ENCODE measurements at places on chromosomes 12 and 14. TPM values are rescaled to one million over a fixed set of nuclear protein-coding genes. Genes with fewer than 3 reads are reported as not detected.

Gene RFX4
- not detected for total RNA-seq

Gene RILPL2
- total RNA-seq, result 16.6 TPM

Gene PHLDA1
- total RNA-seq, result 24.4 TPM

Gene RNASE8
- total RNA-seq, result not detected

Gene NR4A1
- total RNA-seq, result 68.2 TPM

Gene ADAM20
- total RNA-seq, result 0.36 TPM

Gene SGPP1
- total RNA-seq, result 10.5 TPM

Gene ANO4
- total RNA-seq, result not detected

Gene CLEC4A
- total RNA-seq, result 1.2 TPM

Gene ANKRD33
- not detected for total RNA-seq

Gene DENND5B
- 0.10 TPM for total RNA-seq

Gene ADSS1
- total RNA-seq, result 2.3 TPM

Gene PLCZ1
- total RNA-seq, result not detected

Gene DEGS2
- total RNA-seq, result 1.1 TPM

Gene SLC38A4
- total RNA-seq, result not detected

Gene BHLHE41
- total RNA-seq, result not detected

Gene AHNAK2
- 0.02 TPM for total RNA-seq

Gene KRR1
- 106 TPM for total RNA-seq

Gene P2RX7
- 11.3 TPM for total RNA-seq

Gene CLEC1B
- total RNA-seq, result not detected

Gene TAS2R14
- total RNA-seq, result 1.2 TPM

Gene SLCO1A2
- total RNA-seq, result not detected

Gene PARP2
- total RNA-seq, result 47.3 TPM

Gene RHEBL1
- 15.6 TPM for total RNA-seq

Gene TC2N
- total RNA-seq, result 44.9 TPM

Gene CD163
- total RNA-seq, result not detected

Gene DHRS2
- 2.5 TPM for total RNA-seq

Gene KCNH3
- total RNA-seq, result 1.3 TPM

Gene CEBPE
- total RNA-seq, result 0.19 TPM

Gene TAS2R42
- total RNA-seq, result not detected

Gene HOXC9
- total RNA-seq, result not detected

Gene C14orf132
- 3.2 TPM for total RNA-seq

Gene RBM19
- 69.6 TPM for total RNA-seq

Gene COL2A1
- total RNA-seq, result not detected

Gene IAPP
- not detected for total RNA-seq

Gene PSMD9
- total RNA-seq, result 60.7 TPM
